ENCODE measurements at places on chromosomes 5 and 9.

- no peak for DNase-seq
Measured at GRCh38 chr5:110727025-110727314, 499 bp upstream of the TMEM232 start.

DNA sequence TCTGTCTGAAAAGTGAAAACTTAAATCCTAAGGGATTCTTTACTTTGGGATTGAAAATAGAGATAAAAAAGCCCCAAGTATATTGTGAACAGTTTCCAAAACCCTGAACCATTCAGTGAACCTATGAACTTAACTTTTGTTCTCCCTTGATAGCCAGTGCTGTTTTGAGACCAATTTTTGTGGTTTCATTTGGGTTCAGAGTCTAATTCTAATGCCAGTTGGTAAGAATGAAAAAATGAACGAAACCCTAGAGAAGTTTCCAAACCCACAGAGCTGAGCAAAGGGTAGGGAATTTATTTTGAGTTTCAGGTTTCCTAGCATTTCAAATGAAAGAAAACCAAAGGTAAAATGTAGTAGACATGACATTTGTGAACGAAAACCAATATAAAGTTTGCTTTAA, 1366.8 kb downstream of the EFNA5 start:
- no peak for DNase-seq

GRCh38 chr9:122228191-122228567, 578 bp downstream of the LHX6 start:
- DNase-seq: no peak

GRCh38 chr5:14663734-14664269, 716 bp upstream of the OTULIN start:
- DNase-seq: no peak

- DNase-seq: no peak
Measured at GRCh38 chr9:133605856-133606707, 3.1 kb downstream of the FAM163B start.

DNA sequence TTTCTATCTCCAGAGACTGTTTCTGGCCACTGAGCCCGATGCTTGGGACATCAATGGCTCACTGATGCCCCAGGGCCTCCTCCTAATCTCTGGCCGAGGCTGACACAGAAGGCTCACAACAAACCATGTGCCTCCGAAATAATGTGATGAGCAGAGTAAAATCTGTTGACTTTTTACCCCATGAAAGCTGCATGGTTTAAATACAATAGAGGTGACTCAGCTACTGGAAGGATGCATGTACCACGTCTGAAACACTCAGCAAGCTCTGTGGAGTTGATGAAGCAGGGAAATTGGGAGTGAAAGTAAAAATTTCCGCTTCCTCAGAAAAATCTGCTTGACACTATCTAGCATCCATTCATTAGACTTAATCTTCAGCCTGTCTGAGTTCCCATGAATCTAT, 111.1 kb upstream of the EQTN start:
- DNase-seq: no peak

- no peak for DNase-seq
Measured at GRCh38 chr5:1317921-1318565, 23.2 kb upstream of the TERT start.

DNA sequence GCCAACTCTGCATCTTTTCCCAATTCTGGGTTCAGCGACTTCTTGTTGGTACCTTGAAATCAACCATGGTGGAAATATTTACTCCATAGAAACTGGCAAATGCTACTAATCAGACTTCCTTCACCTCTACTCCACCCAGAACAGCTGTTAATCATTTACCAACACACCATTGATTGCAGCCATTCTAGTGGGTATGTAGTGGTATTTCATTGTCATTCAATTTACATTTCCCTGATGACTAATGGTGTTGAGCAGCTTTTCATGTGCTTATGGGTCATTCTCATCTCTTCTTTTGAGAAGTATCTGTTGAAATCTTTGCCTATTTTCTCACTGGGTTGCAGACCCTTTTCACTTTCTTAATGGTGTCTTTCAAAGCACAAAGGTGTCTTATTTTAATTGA, 122.4 kb upstream of the MSX2 start:
- DNase-seq: no peak
